Cortex of kidney (tissue), 1 donor: ENCODE measurements at places on chromosomes 16 and 17.
A peak's percentile ranks its signal among the peaks of the same experiment; 100 is the strongest.

DNA sequence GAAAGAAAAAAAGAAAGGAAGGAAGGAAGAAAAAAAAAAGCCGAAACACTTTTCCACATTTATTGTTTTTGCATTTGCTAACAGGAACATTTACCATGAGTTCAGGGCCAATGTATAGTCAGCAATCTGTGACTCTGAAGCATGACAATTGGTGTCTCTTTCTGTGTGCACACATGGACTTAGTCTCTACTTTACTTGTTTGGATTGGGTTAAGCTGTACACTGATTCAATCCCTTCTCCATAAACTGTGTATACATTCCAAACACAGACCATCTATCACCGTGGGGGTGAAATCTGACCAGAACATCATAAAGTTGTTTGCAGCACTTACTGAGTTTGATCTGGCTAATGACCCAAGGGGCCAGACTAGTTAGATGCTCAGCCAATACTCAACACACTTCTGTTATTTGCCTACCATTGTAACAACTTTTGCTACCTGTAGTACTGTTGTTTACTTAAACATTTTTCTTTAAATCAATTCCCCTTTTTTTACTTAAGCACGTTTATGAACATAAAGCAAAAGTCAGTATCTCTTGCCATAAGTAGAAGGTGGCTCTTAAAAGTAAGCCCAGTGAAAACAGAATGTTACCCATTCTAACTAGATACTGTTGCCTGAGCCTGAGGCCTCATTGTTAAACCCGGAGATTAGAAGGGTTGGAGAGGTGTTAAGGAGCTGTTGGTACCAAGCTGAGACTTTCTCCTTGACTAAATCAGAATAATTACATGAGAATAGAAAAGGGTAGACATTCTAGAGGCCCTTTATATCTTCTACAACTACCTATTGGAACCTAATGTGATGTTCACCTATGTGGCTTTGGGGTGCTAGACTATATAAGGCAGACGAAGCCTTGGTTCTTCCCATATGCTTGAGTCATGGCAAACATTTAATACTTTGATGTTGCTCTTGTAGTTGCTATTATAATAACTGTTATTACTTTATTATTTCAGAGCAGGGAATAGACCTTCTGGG lies 41.8 kb downstream of the SCNN1B start:
- DNase-seq: no peak

DNA sequence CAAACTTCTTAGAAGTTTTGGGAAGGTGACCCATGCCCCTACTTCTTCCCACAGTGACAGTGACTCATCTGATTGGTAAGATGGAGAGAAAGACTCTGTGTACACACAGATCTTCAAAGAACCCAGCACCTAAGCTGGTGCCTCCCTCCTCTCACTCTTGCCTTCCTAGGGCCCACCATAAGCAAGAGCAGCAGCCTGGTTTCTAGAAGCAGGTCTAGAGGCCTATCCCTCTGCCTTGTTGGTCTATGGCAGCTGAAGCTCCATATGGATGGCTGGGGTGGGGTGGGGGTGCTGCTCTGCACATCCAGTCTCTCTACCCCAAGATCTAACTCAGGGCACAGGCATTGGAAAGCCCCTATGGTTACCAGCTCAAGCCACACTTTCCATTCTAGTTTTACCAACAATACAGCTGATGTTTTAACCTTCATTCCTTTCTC lies 47.5 kb downstream of the STAT3 start:
- no peak for DNase-seq

DNA sequence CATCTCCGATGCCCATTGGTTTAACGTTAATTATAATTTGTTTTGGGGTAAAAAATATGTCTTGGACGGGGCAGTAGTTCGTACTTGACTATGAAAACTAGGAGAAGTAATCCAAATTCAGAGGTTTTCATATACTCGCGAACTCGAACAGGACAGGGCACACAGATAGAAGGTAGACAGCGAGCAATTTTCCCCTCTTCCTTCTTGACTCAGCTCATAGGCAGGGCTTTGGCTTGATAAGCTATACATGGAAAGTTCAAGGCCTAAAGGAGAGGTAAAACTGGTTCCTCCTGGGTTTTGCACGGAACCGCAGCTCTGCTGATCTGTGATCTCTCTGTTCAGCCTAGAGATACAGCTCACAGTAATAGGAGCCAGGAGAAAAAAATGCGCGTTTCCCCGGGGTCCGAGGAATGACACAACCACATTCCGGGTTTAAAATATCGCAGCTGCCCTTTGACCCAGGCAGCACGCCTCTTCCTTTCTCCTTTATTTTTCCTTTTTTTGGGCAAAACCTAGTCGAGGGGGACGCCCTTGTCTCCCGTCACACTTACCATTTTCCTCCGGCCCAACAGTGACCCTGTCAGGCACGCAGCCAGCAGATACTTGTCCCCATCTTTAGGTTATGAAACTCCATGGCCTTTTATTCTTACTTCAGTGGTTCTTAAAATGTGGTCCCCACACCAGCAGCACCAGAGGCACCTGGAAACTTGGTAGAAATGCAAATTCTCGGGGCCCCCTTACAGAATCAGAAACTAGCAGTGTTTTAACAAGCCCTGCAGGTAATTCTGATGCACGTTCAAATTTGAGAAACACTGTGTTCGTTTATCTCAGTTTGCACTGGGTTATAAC lies 1.7 kb upstream of the LASP1 start:
- no peak for DNase-seq

DNA sequence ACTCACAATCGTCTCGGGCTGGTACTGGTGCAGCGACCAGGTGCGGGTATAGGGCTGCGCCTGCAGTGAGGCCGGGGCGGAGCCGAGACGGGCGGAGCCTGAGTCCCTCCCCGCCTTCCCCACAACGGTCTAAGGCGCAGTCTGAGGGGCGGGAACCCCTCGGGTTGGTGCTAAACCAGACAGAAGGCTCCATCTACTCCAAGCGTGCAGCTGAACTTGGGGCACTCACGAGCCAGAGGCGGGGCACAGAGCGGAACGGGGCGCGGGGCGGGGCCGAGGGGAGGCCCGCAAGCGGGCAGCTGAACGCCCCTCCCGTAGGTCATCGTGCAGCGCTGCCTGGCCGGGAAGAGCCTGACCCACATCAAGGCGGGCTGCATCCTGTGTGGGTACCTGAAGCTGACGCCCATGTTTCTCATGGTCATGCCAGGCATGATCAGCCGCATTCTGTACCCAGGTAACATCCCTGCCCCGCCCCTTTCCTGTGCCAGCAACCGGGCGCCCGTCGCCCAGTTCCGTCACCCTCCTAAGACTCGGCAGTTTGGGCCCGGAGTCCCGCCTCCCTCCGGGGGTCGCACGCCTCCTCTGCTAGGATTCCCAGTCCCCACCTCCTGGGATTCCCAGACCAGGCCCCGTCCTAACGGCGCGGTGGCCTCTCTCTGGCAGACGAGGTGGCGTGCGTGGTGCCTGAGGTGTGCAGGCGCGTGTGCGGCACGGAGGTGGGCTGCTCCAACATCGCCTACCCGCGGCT lies 5.0 kb downstream of the SLC5A2 start:
- DNase-seq: peak; percentile 48

DNA sequence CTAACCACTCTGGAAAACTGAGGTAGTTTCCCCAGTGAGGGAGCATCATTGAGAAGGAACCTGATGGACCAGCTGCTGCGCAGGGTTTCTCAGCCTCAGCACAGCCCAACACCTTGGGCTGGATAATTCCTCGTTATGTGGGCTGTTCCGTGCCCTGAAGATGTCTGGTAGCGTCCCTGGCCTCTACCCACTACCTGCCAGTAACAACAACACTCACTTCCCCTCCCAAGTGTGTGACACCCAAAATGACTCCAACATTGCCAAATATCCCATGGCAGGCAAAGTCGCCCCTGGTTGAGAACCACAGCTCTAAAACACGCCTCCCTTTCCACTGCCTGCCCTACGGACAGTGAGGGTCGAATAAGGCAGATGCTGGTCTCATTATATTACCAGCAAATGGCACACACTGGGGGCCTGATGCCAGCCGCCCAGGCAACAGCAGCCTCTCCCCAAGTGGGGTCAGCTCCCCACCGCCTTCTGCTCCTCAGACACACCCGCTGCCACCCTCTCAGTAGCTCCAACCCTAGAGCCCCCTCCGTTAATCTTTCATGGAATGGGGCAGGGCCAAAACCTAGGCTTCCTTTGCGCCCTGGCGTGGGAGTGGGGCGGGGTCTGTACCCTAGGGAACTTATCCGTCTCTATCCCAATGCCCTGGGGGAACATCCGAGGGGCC lies 1.0 kb downstream of the RHBDF2 start:
- no peak for DNase-seq

- DNase-seq: no peak
Measured at GRCh38 chr17:34156741-34157589, 98.1 kb upstream of the CCL2 start.

- no peak for DNase-seq
Measured at GRCh38 chr16:20948444-20948843, 47.9 kb downstream of the LYRM1 start.

DNA sequence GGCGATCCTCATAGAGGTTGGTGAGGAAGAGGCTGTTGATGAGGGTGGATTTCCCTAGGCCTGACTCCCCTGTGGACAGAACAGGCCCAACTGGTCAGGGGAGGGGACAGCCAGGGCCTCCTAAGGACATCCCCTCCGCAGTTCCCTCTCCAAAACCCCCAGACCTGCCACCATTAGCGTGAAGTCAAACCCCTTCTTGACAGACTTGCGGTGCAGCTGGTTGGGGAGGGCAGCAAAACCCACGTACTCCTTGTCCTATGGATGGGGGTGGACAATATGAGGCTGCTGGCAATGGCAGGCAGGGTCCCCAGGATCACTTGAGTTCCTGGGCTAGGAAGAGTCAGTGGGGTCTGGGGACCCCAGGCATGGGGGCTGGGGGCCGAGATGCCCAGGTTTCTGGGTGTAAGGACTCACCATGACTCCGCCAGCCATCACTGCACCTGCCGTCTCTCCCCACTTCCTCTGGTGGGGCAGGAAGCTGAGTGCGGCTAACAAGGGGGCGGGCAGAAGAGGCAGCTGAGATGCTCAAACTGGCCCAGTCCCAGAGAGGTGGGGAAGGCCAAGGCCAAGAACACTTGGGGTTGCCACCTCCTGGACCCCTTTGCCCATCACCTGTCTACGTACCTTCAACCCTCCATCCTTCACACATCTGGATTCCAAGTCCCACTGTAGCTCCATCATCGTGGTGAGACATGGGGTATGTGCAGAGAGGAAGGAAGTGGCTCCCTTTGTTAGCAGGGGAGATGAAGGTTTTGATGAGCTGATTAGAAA lies at the start of gene SEPTIN1:
Gene SEPTIN1 (minus strand): TSS at position 451 of the 771 bp plus-strand sequence. CDS start 19 bp downstream, at position 432.
- DNase-seq: no peak

DNA sequence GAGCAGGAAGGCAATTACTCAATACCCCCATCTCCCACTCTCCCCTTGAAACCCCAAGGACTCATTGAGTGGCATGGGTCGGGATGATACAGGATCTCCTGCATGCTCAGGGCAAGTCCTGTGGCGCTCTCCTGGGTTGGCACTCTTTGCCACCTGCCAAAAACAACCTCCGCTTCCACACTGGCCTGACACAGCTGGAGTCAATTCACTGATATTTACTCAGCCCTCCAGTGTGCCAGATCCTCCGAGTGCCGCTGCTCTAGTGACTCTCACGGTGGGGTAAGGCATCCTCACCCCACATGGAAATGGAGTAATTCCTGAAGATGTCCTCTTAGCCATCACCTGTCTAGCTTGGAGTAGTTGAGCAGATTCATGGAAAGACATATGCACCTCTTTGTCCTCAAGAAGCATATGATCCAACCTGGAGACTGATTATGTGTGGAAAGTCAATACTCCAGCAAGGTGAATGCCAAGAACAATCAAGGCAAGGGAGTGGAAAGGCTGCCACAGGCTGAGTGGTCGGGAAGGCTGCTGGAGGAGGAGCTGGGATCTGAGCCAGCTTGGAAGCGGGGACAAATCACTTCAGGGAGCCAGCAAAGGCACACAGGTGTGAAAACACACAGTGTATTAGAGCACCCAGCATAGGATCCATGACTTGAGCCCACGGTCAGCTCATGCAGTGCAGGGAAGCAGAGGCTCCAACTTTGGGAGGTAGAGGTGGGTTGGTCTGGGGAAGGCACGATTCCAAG lies 12.6 kb upstream of the GOSR2 start:
- no peak for DNase-seq

DNA sequence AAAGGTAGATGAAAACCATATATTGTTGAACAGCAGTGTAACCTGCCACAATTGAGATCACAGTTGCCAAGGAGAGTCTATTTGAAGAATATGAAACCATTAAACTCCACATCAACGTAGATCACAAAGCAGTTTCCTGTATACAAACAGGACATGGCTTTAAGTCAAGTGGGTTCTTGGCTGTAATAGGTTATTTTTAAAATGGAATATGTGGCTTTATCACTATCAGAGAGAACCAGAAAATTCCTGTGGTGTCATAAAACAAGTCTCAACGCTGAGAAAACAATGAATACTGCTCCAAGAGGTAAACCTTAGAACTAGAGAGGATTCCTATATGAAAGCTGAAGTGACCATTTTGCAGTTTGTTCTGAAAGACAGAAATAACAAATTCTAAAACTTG lies 999.7 kb downstream of the CDH11 start:
- no peak for DNase-seq

DNA sequence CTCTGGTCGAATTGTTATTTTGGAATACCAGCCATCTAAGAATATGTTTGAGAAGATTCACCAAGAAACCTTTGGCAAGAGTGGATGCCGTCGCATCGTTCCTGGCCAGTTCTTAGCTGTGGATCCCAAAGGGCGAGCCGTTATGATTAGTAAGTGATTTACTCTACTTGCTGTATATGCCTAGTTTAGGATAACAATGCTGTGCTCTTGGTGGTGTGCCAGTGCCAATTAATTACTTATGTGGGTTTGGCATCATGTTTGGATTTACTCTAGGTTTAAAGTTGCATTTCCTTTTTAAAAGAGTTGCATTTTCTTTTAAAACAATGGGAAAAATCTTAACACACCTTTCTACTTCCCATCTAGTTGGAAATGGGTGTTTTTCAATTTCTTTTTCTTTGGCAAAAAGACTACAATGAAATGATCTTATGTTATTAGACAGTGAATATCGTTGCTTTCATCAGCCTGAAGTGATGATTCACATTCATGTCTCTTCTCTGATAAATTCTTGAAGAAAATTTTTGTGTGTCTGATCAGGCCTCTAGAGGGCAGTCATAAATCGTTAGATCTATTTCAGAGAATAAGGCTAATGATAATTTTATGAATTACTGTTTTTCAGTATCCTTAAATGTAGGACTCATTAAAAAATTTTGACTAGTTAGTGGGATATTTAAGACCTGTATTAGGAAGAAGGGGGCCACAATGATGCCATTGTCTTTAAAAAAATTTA lies 5.6 kb downstream of the SF3B3 start:
- DNase-seq: no peak

DNA sequence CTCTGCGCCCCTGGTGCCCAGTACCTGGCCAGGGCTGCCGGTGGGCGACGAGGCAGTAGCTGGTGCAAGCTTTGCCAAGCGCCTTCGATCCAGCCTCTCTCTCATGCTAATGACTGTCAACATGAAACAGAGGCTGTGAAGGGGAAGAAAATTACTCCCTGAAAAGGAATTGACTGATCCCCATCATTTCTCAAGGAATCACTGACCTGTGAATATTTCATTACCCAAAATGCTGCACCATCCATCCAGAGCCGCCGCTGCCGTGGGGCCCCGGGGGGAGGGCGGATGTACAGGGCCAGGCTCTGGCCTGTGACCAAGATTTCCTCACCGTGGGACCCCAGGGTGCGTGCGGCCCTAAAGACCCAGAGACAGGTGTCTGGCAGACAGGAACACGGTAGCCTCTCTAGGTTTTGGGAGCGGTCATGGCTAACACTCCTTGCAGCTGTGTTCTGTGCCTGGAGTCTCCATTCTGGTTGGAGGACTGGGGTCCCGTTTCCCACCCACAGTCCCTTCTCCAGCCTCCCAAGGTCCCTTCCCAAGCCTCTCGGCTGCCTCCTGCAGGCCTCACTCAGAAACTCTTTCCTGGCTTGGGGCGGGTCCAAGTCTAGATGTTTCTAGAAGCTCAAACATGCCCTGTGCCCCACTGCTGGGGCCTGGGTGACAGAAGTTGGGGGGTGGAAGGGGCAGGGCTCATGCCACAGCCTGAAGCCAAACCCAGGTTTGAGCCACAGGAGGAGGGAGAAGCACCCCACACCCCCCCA lies 73.3 kb downstream of the ENGASE start:
- no peak for DNase-seq
